Activated T-helper 1 cell treated with anti-CD3 and anti-CD28 coated beads, Interleukin-12 subunit alpha, Interleukin-12 subunit beta, Interleukin-2, Interleukin-4 antibody, amounts not matched to agents 30 ng/mL and 10 ng/mL and 1 ng/mL, durations not matched to agents 14 hours and 24 hours and 36 hours (primary cell): ENCODE measurements at places on chromosomes 16 and 17. TPM values are rescaled to one million over a fixed set of nuclear protein-coding genes. Genes with fewer than 3 reads are reported as not detected.

DNA sequence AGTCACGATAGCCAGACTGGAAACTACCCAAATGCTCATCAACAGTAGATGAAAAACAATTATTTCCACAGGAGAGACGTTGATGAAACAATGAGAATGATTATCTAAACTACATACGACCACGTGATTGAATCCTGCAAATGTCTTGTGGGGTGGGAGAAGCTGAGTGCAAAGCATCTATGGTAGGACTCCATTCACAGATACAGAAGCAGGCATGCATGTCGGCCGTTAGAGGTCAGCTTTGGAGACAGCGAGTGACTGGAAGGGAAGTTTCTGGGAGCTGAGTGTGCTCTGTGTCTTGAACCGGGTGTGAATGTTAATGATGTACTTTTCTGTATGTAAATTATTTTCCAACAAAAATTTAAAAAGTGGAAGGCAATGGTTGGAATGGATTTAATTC is 71.5 kb upstream of the DNAJA2 start:
- DNase-seq, result no peak

DNA sequence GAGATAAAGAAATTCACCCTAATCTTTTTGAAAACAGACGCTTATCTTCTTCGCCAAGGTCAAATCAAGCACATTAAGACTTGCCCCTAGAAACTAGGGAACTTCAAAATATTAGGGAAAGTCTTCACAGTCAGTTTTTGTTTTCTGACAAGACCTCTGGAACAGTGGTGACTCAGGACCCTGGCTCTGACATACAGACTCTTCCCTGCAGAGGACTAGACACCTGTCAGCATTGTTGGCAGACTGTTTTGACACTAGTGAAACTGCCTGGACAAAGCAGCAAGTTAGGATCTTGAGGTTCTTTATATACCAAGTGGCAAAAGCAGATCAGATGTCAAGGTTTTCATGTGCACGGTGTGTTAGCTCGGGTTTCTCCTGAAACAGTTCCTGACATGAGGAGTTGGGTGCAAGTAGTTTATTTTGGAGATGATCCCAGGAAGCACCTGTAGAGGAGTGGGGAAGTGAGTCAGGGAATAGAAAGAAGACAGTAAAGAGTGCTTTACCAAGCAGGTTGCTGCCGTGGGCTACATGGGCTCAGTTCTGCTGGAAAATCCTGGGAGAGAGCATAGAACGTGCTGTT is 182.0 kb upstream of the IRX5 start:
- no peak for DNase-seq

DNA sequence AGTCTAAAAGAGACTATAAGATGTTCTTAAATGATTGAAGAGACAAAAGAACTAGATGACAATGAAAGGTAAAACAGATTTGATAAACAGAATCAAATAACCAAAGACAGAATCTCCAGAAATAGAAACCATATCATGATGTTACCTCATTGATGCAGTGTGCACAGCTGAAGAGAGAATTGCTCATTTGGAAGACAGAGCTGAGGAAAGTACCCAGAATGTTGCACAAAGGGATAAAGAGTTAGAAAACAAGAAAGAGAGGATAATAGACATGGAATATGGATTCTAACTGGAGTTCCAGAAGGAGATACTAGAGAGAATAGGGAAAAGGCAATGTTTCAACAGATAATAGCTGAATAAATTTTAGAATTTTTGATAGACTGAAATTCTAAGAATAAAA is 47.9 kb downstream of the CYLD start:
- no peak for DNase-seq

DNA sequence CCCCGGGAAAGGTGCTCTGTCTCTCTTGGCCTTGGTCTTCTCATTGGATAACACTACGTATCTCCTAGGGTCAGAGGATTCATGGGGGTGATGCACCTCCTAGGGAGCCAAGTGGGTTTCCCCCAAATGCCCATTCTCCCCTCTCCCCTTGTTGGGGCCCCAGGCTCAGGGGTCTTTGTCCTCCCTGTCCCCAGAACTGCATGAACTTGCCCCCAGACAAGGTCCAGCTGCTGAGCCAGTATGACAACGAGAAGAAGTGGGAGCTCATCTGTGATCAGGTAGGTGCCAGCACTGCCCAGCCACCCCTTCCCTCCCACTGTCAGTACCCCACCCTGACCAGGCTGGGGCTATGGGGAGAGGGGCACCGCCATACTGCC is 8.7 kb downstream of the FMNL1 start:
- DNase-seq, result no peak

DNA sequence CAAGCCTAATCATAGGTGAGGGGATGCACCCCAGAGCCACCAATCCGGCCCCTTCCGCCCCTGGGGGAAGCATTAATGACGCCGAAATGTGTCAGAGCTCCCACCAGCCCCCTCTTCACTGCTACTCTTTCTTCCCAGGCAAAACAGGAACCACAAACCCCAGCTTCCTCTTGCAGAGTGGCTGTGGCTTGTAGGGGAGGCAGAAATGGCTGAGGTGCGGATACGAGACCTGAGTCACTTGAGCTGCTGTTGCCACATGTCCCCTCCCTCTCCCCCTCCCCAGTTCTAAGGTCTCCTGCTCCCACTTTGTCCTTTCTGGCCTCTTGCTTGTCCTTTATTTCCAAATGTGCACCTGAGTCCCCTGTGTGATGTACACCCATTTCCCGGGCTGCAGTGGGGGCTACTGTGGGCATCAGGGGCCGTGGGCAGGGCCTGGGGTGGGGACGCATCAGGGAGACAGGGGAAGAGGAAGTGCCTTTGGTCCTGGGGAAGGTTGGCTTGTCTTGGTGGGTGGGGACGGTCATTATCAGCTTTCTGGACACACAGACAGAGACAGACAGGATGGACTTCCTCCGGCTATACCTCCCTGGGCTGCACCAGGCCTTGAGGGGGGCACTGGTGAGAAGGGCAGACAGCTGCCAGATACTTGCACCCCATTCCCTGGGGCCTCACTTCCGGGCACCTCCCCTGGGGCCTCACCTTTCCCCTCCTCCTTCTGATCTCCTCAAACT is at the start of gene APOBR:
Gene APOBR, plus strand, starts transcription at position 523 of the 731 bp plus-strand sequence. Its CDS starts 39 bp downstream, at position 562.
- DNase-seq, result peak; percentile 84

GRCh38 chr16:85457366-85457765 is 155.8 kb upstream of the GSE1 start:
- no peak for DNase-seq

GRCh38 chr17:5078106-5079028 is at the start of gene ZFP3:
TSS of gene ZFP3 (plus strand) at chr17:5078467. CDS start at chr17:5091505, 13,038 bp downstream.
- DNase-seq, result peak; percentile 72

- no peak for DNase-seq
Measured at GRCh38 chr16:83185902-83186301, 559.1 kb downstream of the CDH13 start.

DNA sequence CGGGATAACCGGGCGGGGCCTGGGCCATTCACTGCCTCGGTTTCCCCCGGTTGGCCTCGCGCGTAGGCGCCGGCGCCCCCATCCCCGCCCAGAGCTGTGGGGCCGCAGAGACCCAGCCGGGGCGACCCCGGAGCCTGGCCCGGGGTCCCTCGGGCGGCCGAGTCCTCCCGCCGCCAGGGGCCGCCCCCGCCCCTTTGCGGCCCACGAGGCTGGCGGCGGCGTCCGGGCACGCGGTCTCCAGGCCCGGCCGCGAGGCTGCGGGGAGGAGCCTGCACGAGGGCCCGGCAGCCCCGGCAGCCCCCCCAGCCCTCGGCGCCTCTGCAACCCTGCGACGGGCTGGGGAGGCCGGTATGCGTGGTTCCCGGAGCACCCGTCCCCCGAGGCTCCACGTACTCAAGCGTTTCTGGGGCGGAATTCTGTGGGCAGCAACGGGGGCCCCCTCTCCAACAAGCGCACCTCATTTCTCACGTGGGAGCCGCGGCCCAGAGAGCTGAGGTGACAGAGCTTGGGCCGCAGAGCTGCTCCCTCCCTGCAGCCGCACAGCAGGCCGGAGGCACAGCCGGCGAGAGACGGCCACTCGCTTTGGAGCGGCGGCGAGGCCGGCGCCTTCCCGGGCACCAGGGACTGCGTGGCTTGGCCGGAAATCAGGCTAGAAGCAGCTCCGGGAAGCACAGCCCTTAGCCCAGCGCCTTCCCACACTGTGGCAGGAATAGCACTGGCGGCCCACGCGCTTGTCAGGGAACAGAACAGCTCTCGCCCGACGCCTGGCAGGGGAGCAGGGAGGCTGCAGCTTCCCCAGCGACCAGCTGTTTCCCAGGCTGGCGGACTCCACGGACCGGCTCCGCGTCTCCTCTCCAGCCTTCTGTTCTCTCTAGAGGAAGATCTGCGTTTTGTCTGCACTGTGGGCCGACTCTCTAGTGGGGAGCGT is 867 bp upstream of the LIMD2 start:
- DNase-seq, result peak; percentile 49

DNA sequence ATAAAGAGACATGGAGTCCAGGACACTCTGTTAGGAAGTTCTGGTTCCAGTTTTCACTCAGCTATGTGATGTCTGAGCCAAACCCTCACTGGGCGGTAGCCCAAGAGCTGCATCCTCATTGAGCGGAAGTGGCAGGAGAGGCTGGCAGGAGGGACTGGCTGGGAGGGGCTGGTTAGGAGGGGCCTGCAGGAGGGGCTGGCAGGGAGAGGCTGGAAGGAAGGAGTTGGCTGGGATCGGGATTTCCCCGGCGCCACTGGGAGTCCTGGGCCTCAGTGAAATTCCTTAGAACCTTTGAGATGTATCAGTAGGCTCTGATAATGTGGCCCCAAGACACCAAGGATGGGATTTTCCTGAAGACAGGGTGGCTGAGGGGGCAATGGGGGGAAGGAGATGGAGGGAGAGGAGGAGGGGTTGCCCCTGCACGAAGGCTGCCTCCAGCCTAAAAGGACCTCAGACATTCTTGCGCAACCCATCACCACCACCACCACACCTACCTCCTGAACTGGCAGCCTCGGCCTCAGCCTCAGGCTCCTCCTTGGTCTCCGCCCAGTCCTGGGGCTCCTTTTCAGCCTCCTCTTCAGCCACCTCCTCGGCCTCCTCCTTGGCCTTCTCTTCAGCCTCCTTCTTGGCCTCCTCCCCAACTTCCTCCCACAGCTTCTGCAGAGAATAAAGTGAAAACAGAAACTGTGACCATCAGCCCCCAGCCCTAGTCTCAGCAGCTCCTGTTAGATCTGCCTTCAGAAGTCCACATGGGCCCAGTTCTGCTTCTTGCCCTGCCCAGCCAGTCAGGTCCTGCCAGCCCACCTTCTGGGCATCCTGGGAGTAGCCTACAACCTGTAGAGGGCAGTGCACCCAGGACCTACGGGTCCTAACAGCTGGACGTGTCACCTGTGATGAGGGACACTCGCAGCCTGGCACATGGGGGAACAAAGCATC is 31.7 kb downstream of the CNGB1 start:
- no peak for DNase-seq

DNA sequence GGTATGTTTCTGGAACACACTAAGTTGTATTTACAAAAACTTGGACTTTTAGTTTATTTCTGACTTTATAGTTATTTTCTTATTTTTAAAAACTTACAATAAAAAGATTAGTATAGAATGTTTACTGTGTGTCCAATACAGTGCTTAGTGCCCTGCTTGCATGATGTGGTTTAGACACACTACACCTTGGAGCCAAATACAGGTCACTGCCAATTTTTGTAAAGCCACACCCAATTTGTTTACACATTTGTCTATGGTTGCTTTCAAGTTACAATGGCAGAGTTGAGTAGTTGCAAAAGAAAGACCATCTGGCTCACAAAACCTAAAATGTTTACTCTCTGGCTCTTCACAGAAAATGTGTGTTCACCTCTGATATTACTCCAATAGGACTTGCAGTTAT is 807.1 kb downstream of the KCNJ2 start:
- DNase-seq, result no peak

GRCh38 chr16:23920899-23921298 is 85.1 kb downstream of the PRKCB start:
- no peak for DNase-seq

- DNase-seq, result no peak
Measured at GRCh38 chr17:82973456-82974135, 105.8 kb upstream of the METRNL start.

DNA sequence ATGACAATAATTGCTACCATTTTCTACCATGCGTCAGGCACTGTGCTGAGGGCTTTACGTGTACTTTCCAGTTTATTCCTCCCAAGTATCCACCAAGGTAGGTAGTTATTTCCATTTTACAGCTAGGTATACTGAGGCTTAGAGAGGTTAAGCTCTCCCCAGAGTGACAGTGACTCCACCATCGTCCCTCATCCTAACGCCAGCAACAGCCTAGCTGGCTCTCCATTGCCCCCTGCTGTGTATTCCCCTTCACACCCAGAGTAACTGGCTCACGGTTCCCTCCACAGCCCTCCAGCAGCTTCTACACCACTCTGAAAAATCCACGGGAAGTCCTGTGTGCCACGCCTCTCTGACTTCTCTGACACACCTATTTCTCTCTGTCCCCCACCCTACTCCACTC is 7.1 kb upstream of the ASGR1 start:
- DNase-seq, result no peak

DNA sequence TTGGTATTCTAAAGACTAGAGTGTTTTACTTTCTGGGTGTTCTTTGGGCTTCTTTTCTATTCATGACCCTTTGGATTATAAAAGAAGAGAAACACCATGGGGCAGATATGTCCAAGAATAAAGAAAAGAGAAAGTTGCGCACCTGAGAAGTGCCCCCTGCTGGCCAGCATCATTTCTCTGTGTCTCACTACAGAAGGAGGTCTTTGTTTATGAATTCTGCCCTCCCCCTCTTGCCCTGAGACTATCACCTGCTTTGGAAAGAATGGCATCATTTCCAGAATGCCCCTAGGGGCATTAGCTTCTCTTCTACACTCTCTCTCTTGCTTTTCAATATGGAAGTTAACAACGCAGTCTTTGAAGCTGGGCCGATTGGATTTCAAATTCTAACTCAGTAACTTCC is 45.0 kb downstream of the CDH13 start:
- DNase-seq, result no peak

GRCh38 chr17:9645851-9646545 is 681 bp downstream of the USP43 start:
- no peak for DNase-seq

Gene SAMD14
- total RNA-seq, result 1.6 and 3.6 TPM in 2 replicates

Gene ASB16
- total RNA-seq, result 0.31 and 0.42 TPM in 2 replicates

Gene KRT37
- not detected in 2 replicates for total RNA-seq

Gene GDPD1
- 2.7 and 3.2 TPM in 2 replicates for total RNA-seq
